ENCODE measurements at places on chromosomes 7 and 10.

- DNase-seq, result no peak
Measured at GRCh38 chr7:94998266-94999068, 91.1 kb downstream of the PPP1R9A start.

GRCh38 chr7:3264693-3265339 lies 36.2 kb upstream of the SDK1 start:
- peak; percentile 73 for DNase-seq

- no peak for DNase-seq
Measured at GRCh38 chr7:100109521-100110163, 8.2 kb downstream of the AP4M1 start.

- DNase-seq, result no peak
Measured at GRCh38 chr10:70370766-70371165, 11.7 kb downstream of the LRRC20 start.

GRCh38 chr10:71504570-71504969 lies 107.8 kb downstream of the CDH23 start:
- no peak for DNase-seq

- no peak for DNase-seq
Measured at GRCh38 chr10:122258136-122259074, 12.7 kb upstream of the BTBD16 start.

- DNase-seq, result no peak
Measured at GRCh38 chr7:122550545-122550944, 148.4 kb downstream of the RNF133 start.

DNA sequence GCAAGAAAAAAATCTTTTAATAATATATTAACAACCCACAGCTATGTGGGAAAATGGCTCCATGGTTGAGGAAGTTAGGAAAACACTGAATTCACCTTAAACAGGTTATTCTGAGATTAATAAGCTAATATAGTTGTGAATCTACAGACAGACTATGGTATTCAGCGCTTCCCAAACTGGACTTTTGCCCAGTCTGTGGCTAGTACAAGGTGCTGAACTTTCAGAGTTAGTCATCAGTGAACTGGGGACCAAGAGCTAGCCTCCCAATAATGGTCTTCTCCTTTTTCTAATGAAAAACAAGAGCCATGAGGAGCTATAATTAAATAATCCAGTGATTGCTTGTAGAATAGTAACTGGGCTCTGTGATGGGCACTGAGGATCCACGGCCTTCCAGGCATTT lies 65.3 kb downstream of the FRMPD2 start:
- DNase-seq, result no peak

DNA sequence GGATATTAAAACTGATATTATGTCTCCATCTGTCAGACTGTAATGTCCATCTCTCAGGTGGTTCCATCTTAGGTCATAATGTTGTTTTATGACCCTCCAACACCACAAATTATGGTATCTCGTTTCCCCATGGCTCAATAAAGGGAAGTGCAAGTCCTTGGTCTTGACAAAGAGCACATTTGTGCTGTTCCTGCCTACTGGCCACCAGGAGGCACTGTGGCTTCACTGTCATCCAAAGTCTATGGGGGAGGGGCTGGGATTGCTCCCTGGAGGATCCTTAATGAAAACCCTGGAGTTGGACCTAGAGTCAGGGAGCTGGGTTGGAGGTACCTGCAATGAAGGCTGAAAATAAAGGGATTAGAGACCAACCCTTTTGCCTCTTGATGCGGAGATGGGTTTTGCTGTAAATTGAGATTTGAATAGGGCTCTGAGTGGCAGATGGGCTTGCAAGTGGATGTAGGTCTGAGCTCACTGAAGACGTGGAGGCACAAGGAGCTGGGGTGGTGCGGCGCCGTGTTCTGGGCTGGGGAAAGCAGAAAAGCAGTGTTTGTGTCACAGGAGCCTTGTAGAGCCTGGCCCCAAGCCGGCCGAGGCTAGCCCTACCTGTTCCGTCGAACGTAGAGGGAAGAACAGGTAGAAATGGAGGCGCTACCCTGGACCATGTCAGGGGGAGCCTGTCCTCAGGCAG lies 180.5 kb upstream of the PRSS58 start:
- DNase-seq, result peak; percentile 11

Data from NCI-H1930 (cell line).